ENCODE measurements at places on chromosomes 5 and 9. TPM values are rescaled to one million over a fixed set of nuclear protein-coding genes. Genes with fewer than 3 reads are reported as not detected.

Gene TUSC1
- total RNA-seq: not detected

DNA sequence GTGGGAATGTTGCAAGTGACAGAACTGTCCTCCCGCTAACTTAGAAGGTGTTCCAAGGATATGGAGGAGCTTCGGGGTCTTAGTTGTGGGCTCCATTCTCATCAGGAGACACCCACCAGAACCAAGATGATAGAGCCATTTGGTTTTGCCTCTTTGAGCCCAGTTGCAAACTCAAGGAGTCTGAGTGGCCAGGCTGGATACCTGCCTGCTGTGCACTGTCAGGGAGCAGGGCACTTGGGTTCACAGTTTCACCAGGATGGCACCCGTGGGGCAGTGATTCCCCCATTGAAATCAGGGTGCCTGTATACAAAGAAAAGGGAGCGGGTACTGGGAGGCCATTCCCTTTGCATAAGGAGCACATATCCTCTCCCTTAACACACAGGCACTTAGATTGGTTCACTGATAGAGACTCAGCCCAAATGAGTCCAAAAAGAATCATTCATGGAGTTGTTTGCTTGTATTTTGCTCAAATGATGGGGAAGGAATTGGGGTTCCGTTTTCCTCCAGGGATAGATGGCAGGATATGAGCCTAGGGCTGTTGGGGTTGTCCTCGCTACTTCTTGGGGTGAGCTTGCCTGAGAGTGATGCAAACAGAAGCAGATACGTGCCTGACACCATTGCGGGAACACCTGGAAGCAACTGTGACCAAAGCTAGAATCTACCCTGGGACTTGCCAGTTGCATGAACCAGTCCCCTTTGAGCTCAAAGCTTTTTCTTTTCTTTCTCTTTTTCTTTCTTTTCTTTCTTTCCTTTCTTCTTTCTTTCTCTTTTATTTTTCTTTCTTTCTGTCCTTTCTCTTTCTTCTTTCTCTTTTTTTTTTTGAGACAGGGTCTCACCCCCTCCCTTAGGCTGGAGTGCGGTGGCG, 1.3 kb upstream of the PRR7 start:
- peaks cover 39% of the 10 kb centered on the region for H3K4me1 ChIP-seq
- peaks cover 2% of the 10 kb centered on the region for H3K36me3 ChIP-seq
- H3K4me3 ChIP-seq: peak overlapping the region; percentile 60
- peaks cover 10% of the 10 kb centered on the region for H3K27me3 ChIP-seq
- H3K27ac ChIP-seq: peak overlapping the region; percentile 76
- DNase-seq: no peak

GRCh38 chr5:160419458-160420330, 813 bp upstream of the SLU7 start:
- peaks cover 29% of the 10 kb centered on the region for H3K36me3 ChIP-seq
- H3K27ac ChIP-seq: peak overlapping the region; percentile 96
- H3K4me1 ChIP-seq: peaks cover 67% of the 10 kb centered on the region
- H3K27me3 ChIP-seq: no peaks in the 10 kb centered on the region

Gene CRAT
- 17.6 TPM for total RNA-seq

GRCh38 chr9:84857211-84857610, 187.7 kb downstream of the NTRK2 start:
- H3K36me3 ChIP-seq: no peaks in the 10 kb centered on the region
- H3K4me1 ChIP-seq: no peaks in the 10 kb centered on the region
- DNase-seq: no peak
- H3K27me3 ChIP-seq: peaks cover 8% of the 10 kb centered on the region
- H3K4me3 ChIP-seq: no peak overlapping the region

DNA sequence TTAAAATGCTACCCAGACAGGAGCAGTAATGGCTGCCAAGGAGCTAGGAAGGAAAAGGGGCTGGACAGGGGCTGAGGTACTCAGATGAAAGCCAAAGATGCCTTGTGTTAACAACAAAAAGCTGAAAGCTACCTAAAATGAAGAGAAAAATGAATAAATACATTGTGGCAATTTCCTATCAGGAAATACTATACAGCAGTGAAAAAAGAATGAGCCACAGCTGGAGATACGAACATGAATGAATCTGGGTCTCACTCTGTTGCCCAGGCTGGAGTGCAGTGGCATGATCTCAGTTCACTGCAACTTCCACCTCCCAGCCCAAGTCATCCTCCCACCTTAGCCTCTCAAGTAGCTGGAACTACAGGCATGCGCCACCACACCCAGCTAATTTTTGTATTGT, 6.3 kb downstream of the TNIP1 start:
- peaks cover 56% of the 10 kb centered on the region for H3K4me1 ChIP-seq
- H3K36me3 ChIP-seq: peaks cover 51% of the 10 kb centered on the region
- H3K4me3 ChIP-seq: no peak overlapping the region
- H3K27me3 ChIP-seq: no peaks in the 10 kb centered on the region
- no peak for DNase-seq

DNA sequence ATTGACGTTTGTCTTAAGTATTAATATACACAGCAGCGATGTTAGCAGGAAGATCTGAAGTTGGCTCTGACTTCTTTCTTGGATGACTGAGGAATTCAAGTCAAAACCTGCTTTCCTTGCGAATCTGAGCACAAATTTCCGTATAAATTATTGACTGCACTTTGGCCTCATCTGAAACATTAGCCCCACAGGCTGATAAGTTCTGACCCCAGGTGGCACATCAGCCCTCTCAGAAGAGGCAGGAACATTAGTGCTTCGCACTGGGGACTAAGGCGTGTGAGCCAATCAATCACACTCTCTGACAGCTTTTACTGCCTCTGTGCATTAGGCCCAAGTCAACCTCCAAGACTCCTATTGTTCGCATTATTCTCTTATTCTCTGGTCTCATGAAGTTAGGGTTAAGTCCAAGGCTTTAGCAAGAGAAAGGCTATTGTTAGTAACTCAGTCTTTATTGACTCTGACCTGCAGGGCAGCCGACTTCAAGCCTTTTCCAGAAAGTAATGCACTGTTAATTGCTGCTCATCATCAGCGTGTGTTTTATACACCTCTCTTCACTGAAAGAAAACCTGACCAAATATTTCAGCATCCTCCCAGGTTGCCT, 84.2 kb downstream of the ZNF608 start:
- H3K36me3 ChIP-seq: no peaks in the 10 kb centered on the region
- H3K4me1 ChIP-seq: no peaks in the 10 kb centered on the region
- H3K27me3 ChIP-seq: no peaks in the 10 kb centered on the region
- DNase-seq: no peak

DNA sequence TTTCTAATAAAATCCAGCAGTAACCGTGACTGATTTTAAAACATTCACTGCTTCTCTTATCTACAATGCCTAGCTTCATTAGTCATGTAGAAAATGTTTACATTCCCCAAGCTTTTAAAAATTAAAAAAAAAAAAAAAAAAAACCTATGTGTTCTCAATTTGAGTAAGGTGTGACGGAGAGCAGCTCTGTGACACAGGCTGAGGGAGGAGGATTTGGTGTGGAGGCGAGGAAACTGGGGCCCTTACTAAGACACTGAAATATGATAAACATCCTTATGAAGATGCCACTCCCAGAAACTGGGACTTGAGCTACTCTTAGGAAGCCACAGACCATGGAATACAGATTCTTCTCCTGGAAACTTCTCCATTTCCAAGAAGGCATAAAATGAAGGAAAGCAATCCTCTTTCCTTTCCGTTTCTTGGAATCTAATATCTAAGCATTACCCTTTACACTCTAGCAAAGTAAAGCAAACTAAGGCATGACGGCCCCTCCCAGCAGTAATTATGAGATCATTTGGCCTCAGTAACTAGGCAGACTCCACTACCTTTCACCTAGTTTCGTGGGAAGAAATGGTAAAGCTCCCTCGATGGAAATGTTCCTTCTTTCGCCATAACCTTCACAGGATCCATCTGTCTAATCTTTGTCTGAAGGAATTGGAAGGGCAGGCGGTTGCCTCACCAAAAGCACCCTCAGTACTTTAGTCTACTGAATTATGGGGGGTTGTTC, 23.5 kb downstream of the GRAMD2B start:
- DNase-seq: peak; percentile 73
- H3K27ac ChIP-seq: peak overlapping the region; percentile 78
- peaks cover 72% of the 10 kb centered on the region for H3K4me1 ChIP-seq
- no peaks in the 10 kb centered on the region for H3K27me3 ChIP-seq
- H3K4me3 ChIP-seq: peak overlapping the region; percentile 30

Gene DND1
- total RNA-seq: 2.9 TPM

DNA sequence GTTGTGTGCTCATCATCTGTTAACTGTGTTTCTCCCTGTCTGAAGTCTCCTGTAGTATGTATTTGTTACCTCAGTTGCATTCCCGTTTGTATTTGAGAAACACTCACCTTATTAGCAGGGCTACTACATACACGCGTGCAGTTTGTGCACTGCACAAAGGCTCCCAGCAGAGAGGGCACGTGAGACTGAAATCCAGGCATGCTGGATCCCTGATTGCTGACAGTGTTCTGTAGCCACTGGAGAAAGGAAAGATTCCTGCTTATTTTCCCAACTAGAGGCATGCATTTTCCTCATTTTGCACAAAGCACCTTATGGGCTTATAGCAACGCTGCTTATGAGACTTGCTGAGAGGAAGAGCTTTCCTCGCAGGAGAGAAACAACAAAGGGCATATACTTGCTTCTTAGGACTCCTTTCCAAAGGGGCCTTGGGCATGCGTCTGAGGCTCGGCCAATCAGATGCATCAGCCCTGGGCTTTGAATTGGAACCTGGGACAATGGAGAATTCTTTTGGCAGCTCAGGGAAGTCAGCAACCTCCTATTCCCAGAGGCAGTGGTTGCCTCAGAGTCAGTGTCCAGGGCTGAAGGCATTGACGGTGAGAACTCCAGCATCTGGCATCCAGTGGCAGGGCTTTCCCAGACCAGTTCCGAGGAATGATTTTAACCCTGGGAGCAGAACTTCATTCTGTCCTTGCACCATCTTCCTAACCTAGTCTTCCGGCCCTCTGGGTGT, 9.9 kb upstream of the MEGF10 start:
- no peak overlapping the region for H3K4me3 ChIP-seq
- no peak for DNase-seq
- no peaks in the 10 kb centered on the region for H3K36me3 ChIP-seq
- H3K4me1 ChIP-seq: no peaks in the 10 kb centered on the region

DNA sequence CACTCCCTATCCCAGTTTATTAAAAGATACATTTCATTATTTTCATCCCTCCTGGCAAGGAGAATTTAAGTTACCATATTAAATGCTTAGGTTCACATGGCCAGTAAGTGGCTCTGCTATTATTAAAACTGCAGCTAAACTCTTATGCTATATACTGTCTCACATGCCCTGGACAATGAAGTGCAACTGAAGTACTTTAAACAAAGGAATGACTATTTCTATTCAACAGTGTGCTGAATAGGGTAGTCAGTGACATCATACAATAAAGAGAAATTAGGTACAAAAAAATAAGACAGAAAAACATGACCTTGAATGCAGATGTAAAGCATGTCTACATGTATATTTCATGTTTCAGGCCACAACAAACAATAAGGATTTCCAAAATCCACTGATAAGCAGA, 282.6 kb upstream of the SMC2 start:
- no peaks in the 10 kb centered on the region for H3K4me1 ChIP-seq
- no peak overlapping the region for H3K27ac ChIP-seq
- H3K36me3 ChIP-seq: no peaks in the 10 kb centered on the region
- H3K27me3 ChIP-seq: no peaks in the 10 kb centered on the region
- no peak overlapping the region for H3K4me3 ChIP-seq

Gene ALDH1A1
- total RNA-seq: not detected

Gene RBM18
- total RNA-seq: 23.8 TPM

Gene MARVELD2
- total RNA-seq: 0.26 TPM

GRCh38 chr5:137336565-137337120, 162.5 kb downstream of the SPOCK1 start:
- no peaks in the 10 kb centered on the region for H3K36me3 ChIP-seq
- no peak for DNase-seq
- H3K27me3 ChIP-seq: no peaks in the 10 kb centered on the region
- H3K4me3 ChIP-seq: no peak overlapping the region

Gene ZNF367
- total RNA-seq: 31.2 TPM

DNA sequence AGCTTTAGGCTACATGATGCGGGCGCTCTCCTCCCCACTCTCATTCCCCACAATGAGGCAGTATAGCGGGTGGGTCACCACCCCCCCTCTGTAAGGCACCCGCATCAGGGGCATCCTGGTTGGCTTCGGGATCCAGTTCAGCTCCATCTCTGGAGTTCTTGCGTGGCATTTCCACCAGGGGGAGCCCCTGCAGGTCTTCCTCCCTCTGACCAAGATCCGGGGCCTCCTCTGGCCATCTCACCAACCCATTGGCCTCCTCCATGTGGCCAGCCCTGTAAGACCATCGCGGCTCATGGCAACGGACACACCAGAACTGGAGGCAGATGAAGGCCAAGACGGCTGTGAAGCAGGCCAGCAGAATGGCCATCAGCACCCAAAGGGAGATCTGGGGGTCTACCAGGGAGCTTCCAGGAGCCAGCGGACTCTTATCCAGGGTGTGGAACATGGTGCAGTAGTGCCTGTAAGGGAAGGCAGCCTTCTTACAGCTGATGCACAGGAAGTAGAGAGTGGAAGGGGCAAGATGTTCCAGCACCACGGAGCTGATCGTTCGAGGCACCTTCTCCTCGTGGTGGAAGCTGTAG, 77.0 kb downstream of the CYFIP2 start:
- H3K36me3 ChIP-seq: peaks cover 86% of the 10 kb centered on the region
- H3K4me3 ChIP-seq: no peak overlapping the region
- H3K27me3 ChIP-seq: no peaks in the 10 kb centered on the region

- H3K4me3 ChIP-seq: no peak overlapping the region
- no peaks in the 10 kb centered on the region for H3K27me3 ChIP-seq
- peak overlapping the region; percentile 28 for H3K27ac ChIP-seq
- H3K36me3 ChIP-seq: peaks cover 40% of the 10 kb centered on the region
- no peak for DNase-seq
- H3K4me1 ChIP-seq: peaks cover 24% of the 10 kb centered on the region
Measured at GRCh38 chr9:19371942-19372341, 8.1 kb downstream of the RPS6 start.

DNA sequence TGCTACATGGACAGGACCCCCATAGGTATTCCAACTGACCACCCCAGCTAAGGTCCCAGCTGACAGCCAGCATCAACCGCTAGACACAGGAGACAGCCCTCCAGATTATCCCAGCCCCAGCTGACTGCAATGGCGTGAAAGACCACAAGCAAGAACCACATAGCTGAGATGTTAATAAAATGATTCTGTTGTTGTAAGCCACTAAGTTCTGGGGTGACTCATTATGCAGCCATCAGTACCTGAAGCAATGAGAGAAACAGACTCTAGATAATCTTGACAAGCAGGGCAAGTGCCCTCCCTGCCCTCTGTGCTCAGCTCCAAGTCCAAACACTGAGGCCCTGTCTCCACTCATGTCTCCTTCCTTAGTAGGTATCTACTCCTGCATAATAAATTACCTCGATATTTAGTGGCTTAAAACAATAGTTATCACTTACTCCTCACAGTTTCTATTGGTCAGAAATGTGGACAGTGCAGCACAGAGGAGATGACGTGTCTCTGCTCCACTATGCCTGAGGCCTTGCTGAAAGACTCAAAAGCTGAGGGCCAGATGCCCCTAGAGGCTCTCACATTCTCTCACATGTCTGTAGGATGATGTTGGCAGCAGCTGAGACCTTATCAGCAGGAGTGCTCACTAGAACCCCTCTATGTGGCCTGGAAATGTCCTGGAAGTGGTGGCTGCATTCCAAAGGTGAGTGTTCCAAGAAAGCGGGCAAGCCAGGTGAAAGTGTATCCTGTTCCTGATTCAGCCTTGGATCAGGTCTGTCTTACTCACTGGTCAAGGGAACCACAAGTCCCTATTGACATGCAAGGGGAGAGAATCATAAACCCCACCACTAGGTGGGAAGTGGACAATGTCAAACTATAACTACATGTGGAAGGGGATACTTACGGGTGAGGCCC, 2.5 kb downstream of the MGAT1 start:
- H3K4me1 ChIP-seq: peaks cover 75% of the 10 kb centered on the region
- H3K36me3 ChIP-seq: peaks cover 59% of the 10 kb centered on the region
- peak overlapping the region; percentile 86 for H3K27ac ChIP-seq
- H3K27me3 ChIP-seq: no peaks in the 10 kb centered on the region
